HFF-Myc (cell line): ENCODE measurements at places on chromosomes 13 and 19.

GRCh38 chr19:49678985-49679770 lies 2.1 kb downstream of the PRMT1 start:
- no peak for DNase-seq

DNA sequence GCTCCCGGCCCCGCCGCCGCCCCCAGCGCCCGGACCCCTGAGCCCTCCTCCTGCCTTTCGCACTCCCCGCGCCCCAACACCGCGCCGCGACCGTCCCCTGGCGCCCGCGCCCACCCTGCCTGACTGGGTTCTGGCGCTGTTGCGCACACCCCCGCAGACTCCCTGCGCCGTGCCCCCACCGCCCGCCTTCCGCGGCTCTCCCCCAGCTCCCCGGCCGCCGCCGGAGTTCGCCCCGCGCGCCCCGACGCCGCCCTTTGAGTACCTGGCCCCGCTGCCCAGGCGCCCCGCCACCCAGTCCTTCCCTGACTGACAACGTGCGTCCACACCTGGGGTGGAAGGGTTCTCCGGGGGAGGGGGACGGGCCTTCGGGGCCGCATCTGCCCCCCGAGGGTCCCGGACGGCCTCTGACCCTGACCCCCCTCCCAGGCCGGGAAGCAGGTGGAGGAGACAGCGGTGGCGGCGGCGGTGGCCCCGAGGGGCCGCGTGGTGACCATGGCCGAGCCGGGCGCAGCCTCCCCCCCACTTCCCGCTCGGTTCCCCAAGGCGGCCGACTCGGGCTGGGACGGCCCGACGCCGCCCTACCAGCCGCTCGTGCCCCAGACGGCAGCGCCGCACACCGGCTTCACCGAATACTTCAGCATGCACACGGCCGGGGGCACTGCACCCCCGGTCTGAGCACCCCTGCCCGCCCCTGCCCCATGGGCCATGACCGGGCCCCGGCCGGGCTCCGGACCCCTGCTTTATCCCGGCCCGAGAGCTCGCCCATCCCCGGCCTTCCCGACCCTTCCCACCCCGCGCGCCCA lies 1.4 kb upstream of the MEGF8 start:
- no peak for DNase-seq

DNA sequence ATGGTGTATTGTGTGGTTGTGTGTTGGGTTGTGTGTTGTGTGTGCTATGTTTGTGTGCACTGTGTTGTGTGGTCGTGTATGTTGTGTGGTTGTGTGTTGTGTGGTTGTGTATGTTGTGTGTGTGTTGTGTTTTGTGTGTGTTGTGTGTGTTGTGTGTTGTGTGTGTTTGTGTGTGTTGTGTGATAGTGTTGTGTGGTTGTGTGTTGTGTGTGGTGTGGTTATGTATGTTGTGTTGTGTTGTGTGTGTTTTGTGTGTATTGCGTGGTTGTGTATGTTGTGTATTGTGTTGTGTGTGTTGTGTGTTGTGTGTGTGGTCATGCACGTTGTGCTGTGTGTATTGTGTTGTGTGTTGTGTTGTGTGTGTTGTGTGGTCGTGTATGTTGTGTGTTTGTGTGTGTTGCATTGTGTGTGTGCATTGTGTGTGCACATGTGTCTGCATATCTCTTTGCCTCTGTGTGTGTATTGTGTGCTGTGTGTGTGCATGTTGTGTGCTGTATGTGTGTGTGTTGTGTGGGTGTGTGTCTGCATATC lies 2.9 kb downstream of the C3 start:
- no peak for DNase-seq

DNA sequence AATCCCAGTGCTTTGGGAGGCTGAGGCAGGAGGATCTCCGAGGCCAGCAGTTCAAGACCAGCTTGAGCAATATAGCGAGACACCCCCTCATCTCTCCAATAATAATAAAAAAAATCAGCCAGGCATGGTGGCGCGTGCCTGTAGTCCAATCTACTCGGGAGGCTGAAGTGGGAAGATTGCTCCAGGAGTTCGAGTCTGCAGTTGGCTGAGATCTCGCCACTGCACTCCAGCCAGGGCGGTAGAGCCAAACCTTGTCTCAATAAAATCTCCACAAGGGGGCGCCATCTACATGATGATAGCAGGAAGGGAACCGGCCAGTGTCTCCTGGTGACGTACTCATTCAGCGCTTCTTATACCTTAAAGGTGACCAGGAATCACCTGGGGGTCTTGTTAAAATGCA lies 13.6 kb upstream of the C5AR1 start:
- DNase-seq: no peak

GRCh38 chr19:42261763-42262162 lies 6.8 kb upstream of the ERF start:
- DNase-seq: no peak

DNA sequence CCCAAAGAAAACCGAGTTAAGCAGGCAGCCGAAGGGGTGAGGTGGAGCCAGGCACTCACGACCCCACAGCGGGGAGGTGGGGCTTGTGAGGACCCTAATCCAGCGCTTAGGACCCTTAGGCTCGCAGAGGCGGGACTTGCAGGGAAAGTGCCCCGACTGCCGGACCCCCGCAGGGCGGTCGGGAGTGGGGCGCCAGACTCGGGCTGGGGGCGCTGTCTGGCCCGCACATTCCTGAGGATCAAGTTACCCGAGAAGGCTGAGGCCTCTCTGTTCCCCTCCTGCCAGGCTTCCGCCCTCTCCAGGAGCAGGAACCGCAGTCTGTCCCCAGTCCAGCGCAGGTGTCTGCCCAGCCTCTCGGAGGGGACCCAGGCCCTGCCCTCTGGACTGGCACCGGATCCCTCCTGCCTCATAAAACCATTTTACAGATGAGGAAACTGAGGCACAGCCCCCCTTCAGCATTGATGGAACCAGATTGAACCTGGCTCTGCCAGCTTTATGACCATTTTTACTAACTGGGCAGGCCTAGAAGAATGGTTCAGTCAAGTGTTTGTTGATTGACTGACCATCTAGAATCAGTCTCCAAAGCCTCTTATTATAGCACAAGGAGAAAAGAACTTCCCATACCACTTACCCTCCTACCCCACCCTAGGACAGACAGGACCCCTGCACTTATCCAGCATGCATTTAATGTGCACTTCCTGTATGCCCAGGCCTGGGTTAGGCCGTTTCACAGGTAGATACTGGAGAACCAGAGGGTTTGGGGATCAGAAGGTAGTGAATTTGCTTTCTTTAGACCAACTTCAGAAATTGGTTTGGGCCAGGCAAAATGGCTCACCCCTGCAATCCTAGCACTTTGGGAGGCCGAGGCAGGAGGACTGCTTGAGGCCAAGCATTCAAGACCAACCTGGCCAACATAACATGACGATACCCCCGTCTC lies 6.7 kb upstream of the JUND start:
- no peak for DNase-seq

DNA sequence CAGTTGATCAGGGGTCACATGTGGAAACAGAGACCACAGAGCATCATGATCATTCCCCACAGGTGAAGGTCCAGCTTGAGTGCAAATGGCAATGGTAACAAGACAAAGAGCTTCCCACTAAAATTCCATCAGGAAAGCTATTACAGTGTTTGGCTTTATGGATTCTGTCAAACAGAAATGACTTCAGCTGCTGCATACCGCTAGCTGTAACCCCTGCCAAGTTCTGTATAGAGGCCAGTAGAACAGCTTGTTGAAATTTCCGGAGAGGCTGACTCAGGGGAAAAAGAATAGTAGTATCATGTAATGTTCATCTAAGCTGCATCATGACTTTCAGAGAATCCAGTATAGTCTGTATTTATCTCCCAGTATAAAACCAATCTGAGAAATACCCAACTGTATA lies 1704.7 kb downstream of the SLITRK5 start:
- DNase-seq: no peak

- DNase-seq: peak; percentile 93
Measured at GRCh38 chr19:40716031-40716481, 630 bp downstream of the COQ8B start.

GRCh38 chr13:82758044-82758443 lies 1124.2 kb downstream of the SLITRK1 start:
- peak; percentile 35 for DNase-seq

- no peak for DNase-seq
Measured at GRCh38 chr13:45621950-45622349, 6.4 kb upstream of the ERICH6B start.

DNA sequence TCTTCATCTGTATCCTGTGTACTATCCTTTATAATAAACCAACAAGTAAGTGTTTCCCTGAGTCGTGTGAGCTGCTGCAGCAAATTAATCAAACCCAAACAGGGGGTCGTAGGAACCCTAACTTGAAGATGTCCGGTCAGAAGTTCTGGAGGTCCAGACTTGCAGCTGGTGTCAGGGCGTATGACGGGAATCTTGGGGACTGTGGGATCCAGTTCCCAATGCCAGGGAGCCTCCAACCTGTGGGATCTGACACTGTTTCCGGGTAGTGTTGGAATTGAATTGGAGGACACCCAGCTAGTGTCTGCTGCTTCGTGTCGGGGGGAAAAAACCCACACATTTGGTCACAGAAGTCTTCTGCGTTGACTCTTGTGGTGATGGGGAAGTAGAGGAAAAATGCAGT lies 52.1 kb upstream of the AMER2 start:
- DNase-seq: no peak

DNA sequence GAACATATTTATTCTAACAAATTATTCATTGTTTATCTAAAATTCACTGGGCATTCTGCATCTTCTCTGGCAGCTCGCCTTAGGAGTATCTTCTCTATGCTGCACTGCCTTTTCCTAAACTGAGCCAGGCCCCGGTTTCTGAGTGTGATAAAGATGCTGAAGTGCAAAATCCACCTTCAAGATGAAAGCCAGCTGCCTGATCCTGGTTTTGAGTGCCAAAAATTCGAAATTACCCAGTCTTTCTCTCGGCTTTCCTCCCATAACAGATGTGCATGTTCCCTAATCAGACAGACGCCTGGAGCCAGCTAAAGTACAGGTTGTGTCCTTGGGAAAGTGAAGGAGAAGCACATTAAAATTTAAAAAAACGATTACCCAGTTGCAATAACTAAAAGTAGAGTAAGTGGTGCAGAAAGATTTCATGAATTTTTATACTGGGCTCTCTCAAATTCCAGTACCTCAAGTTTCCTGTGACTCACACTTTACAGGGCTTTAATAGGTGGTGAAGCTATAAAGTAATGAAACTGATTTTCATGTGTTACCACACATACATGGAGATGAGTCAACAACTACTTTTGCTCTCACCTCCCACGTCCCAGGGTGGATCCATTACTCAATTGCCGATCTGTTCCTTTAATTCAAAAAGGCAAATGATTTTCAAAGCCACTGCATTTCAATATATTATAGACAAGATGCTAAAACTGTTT lies 65.0 kb upstream of the GTF2F2 start:
- DNase-seq: peak; percentile 83

DNA sequence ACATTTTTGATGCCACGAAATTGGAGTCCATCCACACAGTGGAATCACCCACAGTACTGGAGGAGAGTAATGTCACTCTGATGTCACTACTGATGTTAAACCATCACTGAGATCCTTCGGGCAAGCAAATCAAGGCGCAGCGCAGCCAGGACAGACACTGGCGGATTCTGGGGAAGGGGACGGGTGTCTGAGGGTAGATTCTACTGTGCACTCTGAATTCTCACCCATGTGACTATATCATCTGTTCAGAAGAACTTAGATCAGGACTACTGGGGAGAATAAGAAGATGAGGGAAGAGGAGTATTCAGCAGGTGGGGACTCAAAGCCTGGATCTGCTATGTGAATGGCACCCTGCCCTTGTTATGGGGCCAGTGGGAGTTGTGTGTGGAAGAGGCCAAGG lies 12.6 kb upstream of the SIGLEC6 start:
- no peak for DNase-seq

DNA sequence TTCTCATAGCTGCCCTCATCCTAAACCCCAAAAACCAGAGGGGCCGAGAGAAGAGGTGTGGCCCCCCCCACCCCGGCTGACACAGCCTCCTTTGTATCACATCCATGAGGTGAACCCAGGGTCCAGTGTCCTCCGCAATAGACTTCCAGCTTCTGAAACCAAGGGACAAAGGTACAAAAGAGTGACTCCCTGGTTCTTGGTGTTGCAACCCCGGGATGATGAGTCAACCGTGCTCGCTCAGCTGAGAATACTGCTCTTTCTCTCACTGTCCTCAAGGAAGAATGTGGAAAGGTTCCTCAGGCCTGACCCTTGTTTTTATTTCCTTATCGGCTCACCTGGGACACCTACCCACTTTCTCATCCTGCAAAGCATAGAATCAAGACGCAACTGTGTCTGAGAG lies 5.5 kb downstream of the SLC15A1 start:
- DNase-seq: no peak

DNA sequence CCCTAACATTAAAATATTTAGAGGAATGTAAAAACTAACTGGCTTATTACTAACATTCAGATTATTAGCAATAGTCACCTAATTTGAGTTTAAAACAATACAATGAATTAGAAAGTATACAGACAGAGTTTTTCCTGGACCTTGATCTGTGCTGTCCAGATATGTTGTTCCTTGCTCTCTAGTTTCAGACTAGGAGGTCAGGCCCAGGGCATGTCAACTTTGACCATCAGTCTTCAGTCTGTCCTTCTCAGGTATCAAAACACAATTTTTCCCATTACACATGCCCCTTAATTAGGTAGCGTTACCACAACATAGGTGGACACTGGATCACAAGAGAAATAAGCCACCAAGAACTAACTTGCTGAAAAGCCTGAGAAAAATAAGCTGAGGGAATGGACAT lies 197.0 kb downstream of the MAB21L1 start:
- no peak for DNase-seq

DNA sequence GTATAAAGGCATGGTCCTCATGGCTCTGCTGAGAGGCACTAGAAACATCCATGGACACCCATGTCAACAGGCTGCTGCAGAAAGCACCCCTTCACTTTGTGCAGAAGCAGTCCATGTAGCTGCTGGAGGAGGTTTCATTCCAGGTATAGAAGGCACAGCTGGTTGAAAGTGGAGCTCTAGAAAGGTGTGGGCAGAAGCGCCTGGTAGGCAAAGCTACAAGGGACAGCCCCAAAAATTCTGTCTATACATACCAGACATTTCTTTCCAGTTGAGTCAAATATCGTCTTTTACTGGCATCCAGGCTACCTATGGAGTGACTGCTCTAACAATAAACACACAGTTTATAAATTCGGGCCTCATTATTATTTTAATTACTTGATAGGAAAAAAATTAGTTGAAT lies 129.3 kb downstream of the ENOX1 start:
- no peak for DNase-seq

DNA sequence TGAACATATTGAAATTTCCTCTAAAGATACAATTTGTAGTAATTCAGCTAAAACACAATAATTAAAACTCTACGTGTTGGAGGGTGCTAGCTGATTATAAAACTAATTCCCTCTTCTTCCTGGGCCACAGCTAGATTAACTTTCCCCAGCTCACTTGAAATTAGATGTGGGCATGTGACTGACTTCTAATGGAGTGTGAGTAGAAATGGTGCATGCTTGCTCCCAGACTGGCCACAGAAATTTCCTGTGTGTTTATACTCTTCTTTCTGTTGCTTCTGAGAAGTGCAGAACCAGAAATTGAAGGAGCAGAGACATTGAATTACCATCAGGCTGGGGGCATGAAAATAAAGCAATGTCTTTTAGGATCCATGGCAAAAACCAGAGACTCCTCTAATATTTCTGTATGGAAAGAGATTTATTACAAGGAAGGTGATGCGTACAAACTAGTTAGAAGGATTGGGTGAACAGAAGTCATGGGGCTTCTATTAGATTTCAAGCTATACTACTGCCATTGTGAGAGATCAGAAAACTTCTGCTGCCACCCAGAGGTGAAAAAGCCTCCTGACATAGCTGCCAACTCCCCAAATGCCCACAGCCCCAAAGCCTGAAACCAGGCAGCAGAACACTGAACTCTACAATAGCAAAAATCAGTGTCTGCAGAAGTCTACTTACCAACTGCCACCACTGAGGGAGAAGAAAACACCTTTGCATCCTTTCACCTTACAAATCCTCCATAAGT lies 379.2 kb upstream of the MIR17HG start:
- no peak for DNase-seq

GRCh38 chr13:36288794-36289391 lies 8.7 kb downstream of the CCDC169 start:
- DNase-seq: no peak
